Stimulated activated naive CD8-positive, alpha-beta T cell treated with anti-CD3 and anti-CD28 coated beads, Interleukin-15, Interleukin-2, amounts not matched to agents 100 U/mL and 50 U/mL, for 24 hours (primary cell): ENCODE measurements at places on chromosomes 7 and 10.

- no peak for DNase-seq
Measured at GRCh38 chr10:14191871-14192270, 138.9 kb downstream of the FRMD4A start.

DNA sequence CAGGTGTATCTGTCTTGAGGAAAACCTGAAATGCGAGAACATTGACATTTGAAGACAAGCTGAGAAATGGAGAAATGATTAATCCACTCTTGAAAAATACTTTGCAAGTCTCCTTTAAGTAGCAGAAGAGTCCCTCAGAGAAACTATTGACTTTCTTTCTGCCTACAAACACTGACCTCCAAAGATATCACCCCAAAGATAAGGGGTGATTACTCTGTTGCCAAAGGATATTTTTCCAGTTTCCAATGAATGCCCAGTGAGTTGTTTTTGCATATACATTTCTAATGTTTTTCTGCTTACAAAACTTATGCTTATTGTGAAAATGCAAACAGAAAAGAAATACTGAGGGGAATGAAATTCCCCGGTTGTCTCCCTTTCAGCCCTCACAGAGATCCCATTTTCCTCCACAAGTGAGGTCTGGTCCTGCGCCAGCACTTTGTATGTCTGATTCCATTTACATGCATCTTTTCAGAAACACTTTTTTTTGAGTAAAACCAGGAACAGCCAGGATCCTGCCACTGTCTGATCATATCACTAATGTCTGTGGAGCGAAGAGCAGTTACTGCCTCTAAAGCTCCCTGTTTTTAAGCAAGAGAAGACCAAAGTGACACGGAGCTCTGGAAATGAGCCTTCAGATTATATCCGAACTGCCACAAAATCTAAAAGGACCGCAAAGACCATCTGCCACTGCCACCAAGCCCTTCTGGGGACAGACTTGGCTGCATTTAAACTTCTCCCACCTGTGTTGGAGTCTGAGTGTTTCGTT lies 82.9 kb upstream of the PDCD4 start:
- DNase-seq: no peak

- DNase-seq: peak; percentile 37
Measured at GRCh38 chr7:93715234-93715633, 140.7 kb upstream of the CALCR start.

GRCh38 chr7:94183289-94183749 lies 179.2 kb upstream of the BET1 start:
- no peak for DNase-seq

DNA sequence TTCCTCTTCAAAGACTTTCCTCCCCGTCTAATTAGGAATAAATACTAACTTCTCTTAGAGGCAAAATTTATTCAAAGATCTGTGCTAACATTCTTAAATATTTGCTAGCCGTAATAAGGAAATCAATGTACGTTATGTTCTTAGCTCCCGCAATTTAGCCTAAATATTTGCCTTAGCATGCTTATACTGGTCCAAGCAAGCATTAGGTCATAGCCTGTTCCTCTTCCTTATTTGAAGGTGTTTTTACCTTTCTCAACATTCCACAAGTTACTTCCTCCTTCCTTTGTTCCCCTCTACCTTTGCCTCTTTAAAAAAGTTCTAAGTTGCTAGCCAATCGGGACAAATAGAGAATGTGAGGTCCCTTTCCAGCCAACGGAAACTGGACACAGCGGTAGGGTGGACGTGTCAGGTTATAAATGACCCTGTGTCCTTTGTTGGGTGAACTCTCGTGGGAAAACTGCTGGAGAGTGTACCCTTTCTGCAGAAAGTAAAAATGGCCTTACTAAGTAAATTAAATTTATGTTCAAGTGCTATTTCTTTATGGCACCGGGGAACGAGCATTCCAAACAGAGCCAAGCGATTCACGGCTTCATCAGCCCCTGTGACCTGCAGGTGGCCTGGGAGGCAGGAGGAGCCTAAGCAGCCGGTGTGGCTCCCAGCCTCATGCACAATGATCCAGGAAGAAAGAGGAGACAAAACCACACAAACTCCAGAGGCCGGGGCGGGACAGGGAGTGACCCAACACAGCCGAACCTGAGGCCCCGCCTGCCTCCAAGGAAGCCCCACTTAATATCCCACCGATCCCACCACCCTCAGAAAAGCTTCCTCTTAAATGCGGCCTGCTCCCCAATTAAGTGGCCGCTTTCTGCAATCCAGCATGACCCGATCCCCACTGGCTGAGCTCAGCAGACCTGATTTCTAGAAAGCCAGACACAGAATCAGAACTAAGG lies 67.0 kb downstream of the ZRANB1 start:
- DNase-seq: no peak

- DNase-seq: no peak
Measured at GRCh38 chr7:107396990-107397389, 72.9 kb upstream of the GPR22 start.

- no peak for DNase-seq
Measured at GRCh38 chr10:26485150-26485941, 47.2 kb downstream of the APBB1IP start.

DNA sequence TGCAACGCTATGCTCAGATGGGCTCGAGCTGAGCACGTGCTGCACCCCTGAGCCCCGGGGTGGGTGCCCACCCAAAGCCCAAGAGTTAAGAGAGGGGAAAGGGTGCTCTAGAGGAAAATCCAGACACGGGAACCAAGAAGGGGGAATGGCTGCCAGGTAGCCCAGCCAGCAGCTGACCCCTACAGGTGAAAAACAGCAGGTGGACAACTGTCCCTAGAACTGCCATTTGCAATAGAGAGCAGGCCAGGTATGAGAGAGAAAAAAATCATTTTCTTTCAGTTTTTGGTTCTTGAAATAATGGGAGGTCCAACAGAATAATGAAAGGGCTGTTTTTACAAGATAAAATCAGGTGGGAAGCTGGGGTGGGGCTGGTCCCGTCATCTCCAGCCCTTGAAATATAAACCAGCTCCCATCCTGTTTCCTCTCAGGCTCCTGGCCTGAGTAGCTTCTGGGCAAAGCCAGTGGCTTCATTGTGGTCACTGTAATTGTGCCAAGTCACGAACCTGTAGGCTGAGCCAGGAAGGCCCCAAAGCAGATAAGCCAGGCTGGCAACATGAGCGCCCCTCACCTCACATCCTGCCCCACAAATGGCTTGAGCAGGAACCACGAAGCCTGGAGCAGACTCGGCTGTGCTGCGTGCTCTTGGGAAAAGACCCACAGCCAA lies 257.8 kb downstream of the SNX10 start:
- no peak for DNase-seq

DNA sequence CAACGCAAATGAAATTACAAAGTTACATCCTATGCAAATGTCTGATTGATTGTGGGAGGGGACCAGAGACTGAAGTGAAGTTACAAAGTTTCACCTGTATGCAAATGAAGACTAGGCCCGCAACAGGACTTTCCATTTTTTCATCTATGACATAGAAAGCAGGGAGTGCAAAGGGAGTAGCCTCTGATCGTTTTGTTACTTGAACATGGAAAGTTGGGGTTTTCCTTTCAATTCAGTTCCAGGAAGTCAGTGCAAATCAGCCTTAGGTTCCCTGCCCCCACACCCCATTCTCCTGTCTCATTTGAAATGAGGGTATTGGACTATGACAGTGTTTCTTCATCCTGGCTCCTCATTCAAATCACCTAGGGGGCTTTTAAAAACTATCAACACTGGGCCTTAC lies 96.9 kb upstream of the HABP2 start:
- DNase-seq: no peak

GRCh38 chr10:44885710-44886109 lies 25.4 kb upstream of the TMEM72 start:
- DNase-seq: no peak

- peak; percentile 75 for DNase-seq
Measured at GRCh38 chr10:119542988-119543813, 682 bp upstream of the RGS10 start.

- no peak for DNase-seq
Measured at GRCh38 chr7:51016546-51016945, 233.8 kb upstream of the GRB10 start.

GRCh38 chr10:17512341-17513001 lies 58.1 kb upstream of the ST8SIA6 start:
- no peak for DNase-seq

DNA sequence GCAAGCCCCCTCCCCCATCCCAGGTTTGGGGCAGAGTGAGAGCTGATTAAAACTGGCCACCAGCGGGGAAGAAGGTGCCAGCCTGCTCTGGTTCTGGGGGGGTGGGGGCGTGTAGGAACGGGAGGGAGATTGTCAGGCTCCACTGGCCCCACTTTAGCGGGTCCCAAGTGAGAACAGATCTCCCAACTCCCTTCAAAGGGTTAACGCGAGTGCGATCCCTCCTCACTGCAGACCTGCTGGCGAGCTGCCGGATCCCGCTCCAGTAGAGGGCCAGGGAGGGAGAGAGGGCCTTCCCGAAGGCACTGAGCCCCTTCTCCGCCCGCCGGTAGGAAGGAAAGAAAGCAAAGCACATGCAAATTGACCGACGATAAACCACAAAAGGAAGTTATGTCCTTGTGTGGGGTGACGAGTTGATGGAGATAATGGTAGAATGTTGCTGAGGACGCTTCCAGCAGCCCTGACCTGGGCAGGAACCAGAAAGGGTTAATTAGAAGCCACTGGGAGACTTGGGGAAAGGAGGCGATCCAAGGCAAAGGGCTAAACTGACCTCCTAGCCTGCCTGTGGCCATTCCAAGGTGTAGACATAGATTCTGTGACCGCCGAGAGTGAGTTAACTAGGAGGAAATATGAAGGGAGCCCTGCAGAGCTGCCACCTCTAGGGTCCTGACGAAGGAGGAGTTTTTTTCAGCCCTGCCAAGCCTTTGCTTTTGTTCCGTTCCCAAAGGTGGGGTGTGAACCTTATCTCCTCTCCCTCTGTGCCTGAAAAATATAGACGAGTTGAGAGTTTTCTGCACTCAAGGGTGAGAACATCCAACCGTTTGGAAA lies 1.5 kb downstream of the NRG3 start:
- no peak for DNase-seq

- DNase-seq: no peak
Measured at GRCh38 chr7:65892835-65893234, 20.0 kb downstream of the VKORC1L1 start.

DNA sequence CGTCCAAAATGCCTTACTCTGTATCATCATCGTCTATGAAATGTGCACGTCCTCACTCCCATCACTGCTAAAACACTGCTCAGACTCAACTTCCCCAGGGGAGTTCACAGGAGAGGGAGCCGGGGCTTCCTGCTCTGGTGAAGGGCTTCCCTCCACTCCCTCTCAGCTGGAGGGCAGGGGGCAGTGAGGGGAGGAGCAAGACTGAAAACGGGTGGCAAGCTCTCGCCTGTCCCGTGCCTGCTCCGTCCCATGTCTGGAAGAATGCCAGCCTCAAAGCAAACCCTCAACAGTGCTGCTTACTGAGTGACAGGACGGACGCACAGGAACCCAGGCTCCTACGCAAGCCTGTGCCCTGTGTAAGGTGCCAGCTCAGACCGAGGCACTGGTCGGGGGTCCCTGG lies 25.1 kb downstream of the PRKAG2 start:
- DNase-seq: peak; percentile 29

GRCh38 chr10:71419750-71420149 lies 23.0 kb downstream of the CDH23 start:
- DNase-seq: no peak

DNA sequence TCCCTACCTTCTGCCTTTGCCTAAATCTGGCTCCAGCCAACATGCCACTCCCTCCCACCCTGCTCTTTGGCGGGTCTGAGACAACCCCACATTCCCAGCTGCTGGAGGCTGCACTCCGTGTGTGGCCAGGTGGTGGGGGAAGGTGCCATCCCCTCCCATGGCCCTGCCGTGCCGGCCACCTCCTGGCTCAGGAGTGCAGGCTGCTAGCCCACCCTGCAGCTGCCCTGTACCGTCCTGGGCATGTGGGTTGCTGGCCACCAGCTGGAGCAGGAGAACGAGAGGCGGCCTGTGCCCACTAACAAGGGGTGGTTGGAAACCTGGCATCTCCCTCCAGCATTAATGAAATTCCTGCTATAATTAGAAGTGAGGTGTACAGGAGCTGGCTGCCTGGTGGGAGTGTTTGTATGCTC lies 97.6 kb downstream of the ZMIZ1 start:
- no peak for DNase-seq

GRCh38 chr10:30387646-30388243 lies 38.7 kb upstream of the MTPAP start:
- no peak for DNase-seq

DNA sequence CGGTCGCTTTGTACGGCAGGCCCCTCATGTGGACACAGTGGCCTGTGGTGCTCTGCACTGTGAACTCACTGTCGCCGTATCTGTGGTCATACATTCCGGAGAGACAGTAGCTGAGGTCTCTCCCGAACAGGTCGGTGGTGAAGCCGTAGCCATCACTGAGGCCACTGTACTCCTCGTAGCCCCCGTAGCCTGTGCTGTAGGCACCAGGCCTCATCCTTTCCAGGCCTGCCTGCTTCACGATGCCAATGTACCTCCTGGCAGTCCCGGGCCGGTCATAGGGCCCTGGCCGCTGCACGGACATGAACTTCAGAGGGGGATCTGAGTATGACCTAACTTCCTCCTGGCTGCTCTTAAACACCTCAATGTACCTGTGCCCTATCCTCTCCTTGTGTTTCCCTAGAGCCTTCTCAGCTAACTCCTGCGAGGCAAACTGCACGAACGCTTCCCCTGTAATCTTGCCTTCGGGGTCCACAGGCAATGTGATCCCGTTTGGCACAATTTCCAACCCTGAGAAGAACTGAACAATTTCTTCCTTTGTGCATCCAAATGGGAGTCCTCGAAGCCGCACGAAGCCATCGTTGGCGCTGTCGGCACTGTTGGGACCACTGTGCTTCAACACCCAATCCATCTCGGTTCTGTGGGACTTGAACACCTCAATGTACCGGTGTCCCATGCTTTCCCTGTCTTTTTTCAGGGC lies 15.7 kb downstream of the FXYD4 start:
- DNase-seq: no peak

GRCh38 chr7:149785402-149785801 lies 12.0 kb upstream of the ZNF467 start:
- DNase-seq: no peak

DNA sequence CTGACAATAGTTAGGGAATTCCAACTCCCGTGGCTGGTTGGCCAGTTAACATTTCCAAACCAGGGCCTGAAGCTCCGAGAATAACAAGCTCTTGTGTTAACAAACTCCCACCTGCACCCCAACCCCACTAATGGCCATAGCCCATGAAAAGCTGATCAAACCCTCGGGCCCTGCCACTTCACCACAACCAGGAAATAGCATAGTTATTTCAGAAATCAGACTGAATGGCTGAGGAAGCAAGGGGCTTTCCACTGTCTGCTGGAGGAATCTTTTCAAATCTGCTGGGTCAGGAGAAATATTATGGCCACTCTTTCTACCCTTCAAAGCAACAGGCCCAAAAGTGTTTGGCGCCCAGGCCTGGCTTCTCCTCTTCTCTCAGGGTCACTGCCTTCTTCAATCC lies 145.6 kb downstream of the GLCCI1 start:
- DNase-seq: no peak

GRCh38 chr7:22445140-22445743 lies 54.7 kb downstream of the STEAP1B start:
- DNase-seq: peak; percentile 10

GRCh38 chr7:74617180-74617744 lies 40.3 kb upstream of the GTF2I start:
- DNase-seq: peak; percentile 24

DNA sequence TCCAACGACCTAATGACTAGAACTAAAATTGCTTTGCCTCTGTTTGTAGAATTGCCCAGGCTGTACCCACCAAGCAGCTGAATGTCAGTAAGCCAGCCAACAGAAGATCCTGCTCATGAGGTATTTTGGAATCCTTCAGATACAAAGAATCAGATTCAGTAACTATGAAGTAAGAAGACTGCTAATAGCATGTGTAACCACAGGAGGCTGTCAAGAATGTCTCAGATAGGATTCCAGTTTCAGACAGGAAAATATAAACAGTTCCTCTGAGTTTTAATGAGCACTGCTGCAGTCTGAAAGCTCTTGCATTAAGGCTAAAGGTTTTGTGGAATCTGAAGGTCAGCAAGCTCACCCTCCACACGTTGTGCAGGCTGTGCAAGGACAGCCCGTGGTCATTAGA lies 112.6 kb upstream of the ADAM12 start:
- no peak for DNase-seq
